Naive thymus-derived CD4-positive, alpha-beta T cell (primary cell): ENCODE measurements at places on chromosomes 6 and 20. TPM values are rescaled to one million over a fixed set of nuclear protein-coding genes. Genes with fewer than 3 reads are reported as not detected.
A peak's percentile ranks its signal among the peaks of the same experiment; 100 is the strongest.

The SLC17A1 gene
- total RNA-seq: not detected

DNA sequence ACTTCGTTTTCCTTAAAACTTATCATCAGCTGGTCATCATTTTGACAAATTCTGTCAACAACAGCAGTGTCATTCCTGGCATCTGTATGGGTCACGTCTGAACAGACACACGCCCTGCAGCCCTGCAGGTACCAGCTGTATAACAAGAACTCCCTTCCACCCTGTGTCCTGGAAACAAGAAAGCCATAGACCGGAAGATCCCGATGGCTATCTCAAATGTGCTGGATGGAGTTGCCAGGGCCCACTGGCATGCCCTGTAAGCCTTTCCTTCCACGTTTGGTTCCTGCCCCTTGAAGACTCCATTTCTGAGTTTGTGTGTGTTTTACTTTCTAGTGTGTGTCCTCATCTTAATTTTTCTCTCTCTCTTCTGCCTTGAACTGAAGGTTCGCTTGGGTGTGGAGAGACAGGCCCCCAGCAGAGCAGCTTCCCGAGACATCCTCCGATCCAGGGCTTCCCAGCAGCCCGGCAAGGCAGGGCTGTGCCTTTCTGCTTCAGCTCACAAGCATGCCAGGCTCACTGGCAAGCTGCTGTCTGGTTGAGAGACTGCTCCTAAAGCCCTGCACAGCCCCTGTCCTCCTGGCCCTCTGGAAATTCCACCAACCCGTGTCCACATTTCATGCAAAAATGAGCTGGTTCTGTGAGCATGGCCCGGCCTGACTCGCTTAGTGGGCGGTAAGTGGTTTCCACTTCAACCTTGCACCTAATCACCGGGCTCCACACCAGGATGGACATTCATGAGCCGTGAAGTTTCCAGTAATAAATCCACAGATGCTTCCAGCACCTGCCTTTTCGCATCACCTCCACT, 8.7 kb downstream of the GFRA4 start:
- H3K4me3 ChIP-seq: no peak overlapping the region
- no peak overlapping the region for H3K27ac ChIP-seq
- DNase-seq: no peak
- no peaks in the 10 kb centered on the region for H3K36me3 ChIP-seq

The GNMT gene
- total RNA-seq: 2.6 TPM

The SERPINB1 gene
- 108 TPM for total RNA-seq

- H3K27me3 ChIP-seq: no peaks in the 10 kb centered on the region
- no peak overlapping the region for H3K27ac ChIP-seq
- H3K4me1 ChIP-seq: no peaks in the 10 kb centered on the region
- DNase-seq: no peak
- H3K36me3 ChIP-seq: no peaks in the 10 kb centered on the region
These were observed 164.5 kb downstream of the ATXN1 start for GRCh38 chr6:16596616-16597331.

DNA sequence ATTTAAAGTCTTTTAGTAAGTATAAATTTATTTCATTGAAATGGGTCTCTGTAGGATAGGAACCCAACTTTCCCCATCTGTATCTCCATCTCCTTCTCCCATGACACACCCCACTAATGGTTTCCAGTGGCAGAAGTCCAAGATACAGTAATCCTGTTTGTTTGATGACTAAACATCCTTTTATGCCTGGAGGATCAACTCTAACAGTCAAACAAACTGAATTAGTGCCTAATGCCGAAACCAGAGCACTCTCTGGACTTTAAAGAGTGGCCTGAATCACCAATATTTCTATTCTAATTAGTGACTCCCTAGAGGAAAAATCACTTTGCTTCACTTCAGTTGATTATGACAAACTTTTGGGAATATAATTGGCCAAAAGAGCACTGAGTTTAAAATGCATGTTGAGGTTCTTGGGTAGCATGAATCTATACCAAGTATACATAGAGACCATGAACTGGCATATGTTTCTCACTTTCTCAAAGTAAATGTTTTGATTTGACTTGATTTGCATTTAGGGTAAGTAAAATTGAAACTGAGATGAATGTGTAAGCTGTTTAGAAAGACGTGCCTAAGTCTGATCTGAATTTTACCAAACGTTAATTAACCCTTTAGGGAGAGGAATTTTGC, 776.4 kb upstream of the NRSN1 start:
- DNase-seq: no peak
- H3K4me3 ChIP-seq: no peak overlapping the region
- no peak overlapping the region for H3K27ac ChIP-seq
- no peaks in the 10 kb centered on the region for H3K4me1 ChIP-seq
- no peaks in the 10 kb centered on the region for H3K27me3 ChIP-seq

- no peaks in the 10 kb centered on the region for H3K27me3 ChIP-seq
- H3K36me3 ChIP-seq: no peaks in the 10 kb centered on the region
- DNase-seq: no peak
- no peak overlapping the region for H3K27ac ChIP-seq
These were observed 18.5 kb downstream of the CST8 start for GRCh38 chr20:23509247-23509913.

DNA sequence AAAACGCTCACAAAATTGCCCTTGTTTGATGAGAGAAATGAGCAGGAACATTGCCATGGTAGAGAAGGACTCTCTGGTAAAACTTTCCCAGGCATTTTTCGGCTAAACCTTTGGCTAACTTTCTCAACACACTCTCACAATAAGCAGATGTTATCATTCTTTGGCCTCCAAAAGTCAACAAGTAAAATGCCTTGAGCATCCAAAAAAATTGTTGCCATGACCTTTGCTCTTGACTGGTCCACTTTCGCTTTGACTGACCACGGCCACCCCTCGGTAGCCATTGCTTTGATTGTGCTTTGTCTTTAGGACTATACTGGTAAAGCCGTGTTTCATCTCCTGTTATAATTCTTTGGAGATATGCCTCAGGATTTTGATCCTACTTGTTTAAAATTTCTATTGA, 41.1 kb upstream of the PREP start:
- H3K27ac ChIP-seq: no peak overlapping the region
- H3K4me1 ChIP-seq: no peaks in the 10 kb centered on the region
- no peak for DNase-seq
- H3K36me3 ChIP-seq: no peaks in the 10 kb centered on the region
- H3K27me3 ChIP-seq: no peaks in the 10 kb centered on the region

The TMEM74B gene
- 0.22 TPM for total RNA-seq

DNA sequence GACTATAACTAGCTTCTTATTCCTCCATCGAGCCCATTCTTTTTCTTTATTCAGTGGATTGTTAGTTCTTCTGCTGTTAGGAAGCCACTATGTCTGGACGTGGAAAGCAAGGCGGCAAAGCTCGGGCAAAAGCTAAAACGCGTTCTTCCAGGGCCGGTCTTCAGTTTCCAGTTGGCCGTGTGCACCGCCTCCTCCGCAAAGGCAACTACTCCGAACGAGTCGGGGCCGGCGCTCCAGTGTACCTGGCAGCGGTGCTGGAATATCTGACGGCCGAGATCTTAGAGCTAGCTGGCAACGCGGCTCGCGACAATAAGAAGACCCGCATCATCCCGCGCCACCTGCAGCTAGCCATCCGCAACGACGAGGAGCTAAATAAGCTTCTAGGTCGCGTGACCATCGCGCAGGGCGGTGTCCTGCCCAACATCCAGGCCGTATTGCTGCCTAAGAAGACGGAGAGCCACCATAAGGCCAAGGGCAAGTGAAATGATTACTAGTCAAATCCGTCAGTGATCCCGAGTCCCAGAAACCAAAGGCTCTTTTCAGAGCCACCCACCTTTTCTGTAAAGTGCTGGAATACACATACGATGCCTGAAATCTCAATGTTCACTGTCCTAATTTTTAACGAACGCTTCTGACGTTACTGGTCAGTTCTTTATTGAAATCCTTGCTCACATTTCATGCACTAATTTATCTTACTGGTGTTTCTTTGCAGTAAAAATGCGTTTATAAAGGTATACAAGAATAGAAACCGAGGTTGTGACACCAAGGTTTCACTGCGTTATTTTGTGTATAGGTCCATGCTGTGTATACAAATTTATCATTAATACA, 129.9 kb downstream of the HFE start:
- H3K4me1 ChIP-seq: peaks cover 12% of the 10 kb centered on the region
- no peak for DNase-seq
- peak overlapping the region; percentile 84 for H3K27ac ChIP-seq
- H3K27me3 ChIP-seq: no peaks in the 10 kb centered on the region
- H3K4me3 ChIP-seq: peak overlapping the region; percentile 67

The PGC gene
- not detected for total RNA-seq

DNA sequence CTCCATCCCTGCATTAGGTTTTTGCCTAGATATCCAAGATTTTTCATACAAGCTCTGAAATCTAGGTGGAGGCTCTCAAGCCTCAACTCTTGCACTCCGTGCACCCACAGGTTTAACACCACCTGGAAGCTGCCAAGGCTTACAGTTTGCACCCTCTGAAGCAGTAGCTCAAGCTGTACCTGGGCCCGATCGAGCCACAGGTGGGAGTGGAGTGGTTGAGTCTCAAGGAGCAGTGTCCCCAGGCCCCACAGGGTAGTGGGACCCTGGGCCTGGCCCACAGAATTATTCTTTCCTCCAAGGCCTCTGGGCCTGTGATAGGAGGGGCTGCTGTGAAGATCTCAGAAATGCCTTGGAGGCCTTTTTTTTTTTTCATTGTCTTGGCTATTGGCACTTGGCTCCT, 973.5 kb upstream of the MAP3K7 start:
- H3K27me3 ChIP-seq: no peaks in the 10 kb centered on the region
- no peak overlapping the region for H3K27ac ChIP-seq

DNA sequence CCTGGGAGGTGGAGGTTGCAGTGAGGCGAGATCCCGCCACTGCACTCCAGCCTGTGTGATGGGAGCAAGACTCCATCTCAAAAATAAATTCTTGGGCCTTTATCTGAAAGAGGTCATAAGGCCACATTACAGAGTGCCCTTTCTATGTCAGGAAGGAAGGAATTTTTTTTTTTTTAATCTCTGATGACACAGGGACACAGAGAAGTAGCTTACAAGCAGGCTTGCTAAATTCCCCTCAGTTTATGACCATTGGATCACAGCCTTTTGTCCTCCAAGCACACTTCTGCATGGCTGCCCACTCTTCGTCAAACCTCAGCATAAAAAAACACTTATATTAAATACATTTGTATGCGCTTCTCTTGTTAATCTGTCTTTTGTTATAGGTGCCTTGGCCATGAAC, 7.5 kb upstream of the IFNGR1 start:
- peaks cover 69% of the 10 kb centered on the region for H3K4me1 ChIP-seq
- H3K27ac ChIP-seq: no peak overlapping the region
- no peak overlapping the region for H3K4me3 ChIP-seq
- no peaks in the 10 kb centered on the region for H3K36me3 ChIP-seq
- H3K27me3 ChIP-seq: no peaks in the 10 kb centered on the region

DNA sequence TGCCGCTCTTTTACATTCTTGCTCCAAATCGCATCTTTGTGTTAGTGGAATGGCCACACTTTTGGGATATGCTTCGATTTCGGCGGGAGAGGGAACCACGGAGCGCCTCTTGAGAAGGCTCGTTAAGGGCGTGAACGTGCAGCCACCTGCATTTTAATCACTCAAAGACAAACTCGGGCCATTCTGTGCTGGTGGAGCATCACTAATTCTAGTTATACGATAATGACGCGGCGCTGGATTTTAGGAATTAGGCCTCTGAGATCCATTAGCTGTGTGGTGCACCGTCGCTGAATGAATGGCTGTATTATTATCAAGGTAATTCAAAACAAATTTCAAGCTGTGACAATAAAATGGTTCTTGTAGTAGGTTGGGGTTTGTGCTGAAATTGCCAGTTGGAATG, 305.6 kb downstream of the CDH4 start:
- no peaks in the 10 kb centered on the region for H3K27me3 ChIP-seq
- H3K4me1 ChIP-seq: no peaks in the 10 kb centered on the region

DNA sequence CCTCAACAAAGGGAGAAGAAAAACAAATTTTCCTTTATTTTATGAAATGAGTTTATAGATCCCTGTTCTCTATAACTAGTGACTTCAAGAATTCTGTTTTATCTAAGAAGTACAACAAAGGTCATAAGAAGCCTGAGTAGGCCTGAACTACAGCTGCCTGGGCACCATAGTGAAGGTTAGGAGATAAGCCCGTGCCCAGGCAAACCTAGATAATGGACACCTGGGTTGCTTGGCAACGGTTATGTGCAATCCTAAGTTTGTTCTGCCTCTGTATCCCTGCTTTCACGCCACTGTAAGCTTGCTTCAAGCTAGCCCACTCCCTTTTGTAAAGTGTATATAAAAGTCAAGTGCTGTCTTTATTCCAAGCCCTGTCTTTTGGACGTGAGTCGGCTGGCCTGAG, 23.2 kb downstream of the SCGN start:
- no peak overlapping the region for H3K27ac ChIP-seq
- H3K27me3 ChIP-seq: no peaks in the 10 kb centered on the region
- no peaks in the 10 kb centered on the region for H3K4me1 ChIP-seq

The ULBP2 gene
- 0.27 TPM for total RNA-seq

The WFDC6 gene
- total RNA-seq: not detected

- H3K36me3 ChIP-seq: no peaks in the 10 kb centered on the region
- DNase-seq: no peak
- H3K4me1 ChIP-seq: no peaks in the 10 kb centered on the region
- H3K27me3 ChIP-seq: no peaks in the 10 kb centered on the region
- no peak overlapping the region for H3K4me3 ChIP-seq
These were observed 88.8 kb upstream of the EYA2 start for GRCh38 chr20:46805836-46806235.

- H3K36me3 ChIP-seq: no peaks in the 10 kb centered on the region
- peaks cover 6% of the 10 kb centered on the region for H3K4me1 ChIP-seq
- no peak within 1 kb of the TSS for H3K27ac ChIP-seq
- peaks cover 32% of the 10 kb centered on the region for H3K27me3 ChIP-seq
These were observed at the start of gene SIM1 for GRCh38 chr6:100464903-100465700. SIM1 (minus strand) TSS chr6:100464921; CDS start chr6:100463468, 1,453 bp downstream.

GRCh38 chr6:82095091-82095490, 152.5 kb downstream of the IBTK start:
- no peak overlapping the region for H3K4me3 ChIP-seq
- no peak for DNase-seq
- H3K36me3 ChIP-seq: no peaks in the 10 kb centered on the region
- H3K4me1 ChIP-seq: no peaks in the 10 kb centered on the region
- no peak overlapping the region for H3K27ac ChIP-seq

The DNPH1 gene
- total RNA-seq: 33.9 TPM

GRCh38 chr6:74651948-74652842, 553.7 kb downstream of the COL12A1 start:
- no peak overlapping the region for H3K4me3 ChIP-seq
- no peaks in the 10 kb centered on the region for H3K4me1 ChIP-seq
- H3K27ac ChIP-seq: no peak overlapping the region
- no peaks in the 10 kb centered on the region for H3K36me3 ChIP-seq
- DNase-seq: no peak
- no peaks in the 10 kb centered on the region for H3K27me3 ChIP-seq
